ENCODE measurements at places on chromosomes 4 and X. TPM values are rescaled to one million over a fixed set of nuclear protein-coding genes. Genes with fewer than 3 reads are reported as not detected.

The MECP2 gene
- 19.5 TPM for total RNA-seq

The IL2 gene
- not detected for total RNA-seq

The CXCR3 gene
- 0.09 TPM for total RNA-seq

The FAM133A gene
- 0.68 TPM for total RNA-seq

The CT47C1 gene
- not detected for total RNA-seq

The ATP2B3 gene
- total RNA-seq: 0.31 TPM

The LGI2 gene
- total RNA-seq: 0.20 TPM

The RGS12 gene
- 8.4 TPM for total RNA-seq
